ENCODE measurements at places on chromosomes 4 and X.

DNA sequence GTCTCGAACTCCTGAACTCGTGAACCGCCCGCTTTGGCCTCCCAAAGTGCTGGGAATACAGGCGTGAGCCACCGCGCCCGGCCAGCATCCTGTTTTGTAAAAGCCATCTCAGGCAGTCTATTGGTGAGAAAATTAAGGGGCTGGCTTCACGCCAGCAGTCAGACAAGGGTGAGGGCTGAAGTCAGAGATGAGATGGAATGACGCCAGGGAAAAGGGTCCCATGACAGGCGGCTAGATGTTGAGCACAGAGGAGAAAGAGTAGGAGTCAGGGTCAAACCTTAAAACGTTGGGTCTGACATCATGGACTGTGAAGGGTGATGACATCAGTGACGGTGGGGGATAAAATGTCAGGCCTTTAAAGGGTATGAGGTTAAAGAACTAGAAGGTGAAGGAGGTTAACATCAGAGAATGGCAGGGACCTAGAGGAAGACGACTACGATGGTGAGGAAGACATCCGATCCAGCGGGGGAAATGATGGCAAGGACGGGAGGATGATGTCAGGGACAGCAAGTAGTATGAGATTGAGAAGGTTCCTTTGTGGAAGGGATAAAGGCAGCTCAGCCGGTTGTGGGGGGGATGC, 504 bp upstream of the RBM3 start:
- no peak for DNase-seq

- DNase-seq: no peak
Measured at GRCh38 chr4:48334900-48335384, 6.4 kb upstream of the SLAIN2 start.

DNA sequence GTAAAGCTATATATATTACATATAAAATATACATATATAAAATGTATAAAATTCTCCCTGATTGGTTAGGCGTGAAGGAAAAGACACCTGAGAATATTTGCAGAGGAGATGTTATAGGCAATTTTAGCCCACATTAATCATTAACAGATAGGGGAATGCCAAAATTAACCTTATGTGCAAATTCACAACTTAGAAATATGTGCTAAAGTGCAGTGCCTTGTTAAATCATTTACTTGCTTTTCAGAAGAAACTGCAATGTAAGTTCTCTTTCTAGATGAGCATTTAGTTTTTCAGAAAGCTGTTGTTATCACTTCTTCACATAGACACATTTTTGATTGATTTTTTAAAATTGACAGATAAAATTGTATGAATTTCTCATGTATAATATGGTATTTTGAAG, 5.6 kb downstream of the TASL start:
- DNase-seq: no peak

GRCh38 chrX:45137531-45137930, 63.1 kb downstream of the DIPK2B start:
- DNase-seq: no peak

GRCh38 chr4:2963966-2964471, 648 bp downstream of the GRK4 start:
- no peak for DNase-seq

DNA sequence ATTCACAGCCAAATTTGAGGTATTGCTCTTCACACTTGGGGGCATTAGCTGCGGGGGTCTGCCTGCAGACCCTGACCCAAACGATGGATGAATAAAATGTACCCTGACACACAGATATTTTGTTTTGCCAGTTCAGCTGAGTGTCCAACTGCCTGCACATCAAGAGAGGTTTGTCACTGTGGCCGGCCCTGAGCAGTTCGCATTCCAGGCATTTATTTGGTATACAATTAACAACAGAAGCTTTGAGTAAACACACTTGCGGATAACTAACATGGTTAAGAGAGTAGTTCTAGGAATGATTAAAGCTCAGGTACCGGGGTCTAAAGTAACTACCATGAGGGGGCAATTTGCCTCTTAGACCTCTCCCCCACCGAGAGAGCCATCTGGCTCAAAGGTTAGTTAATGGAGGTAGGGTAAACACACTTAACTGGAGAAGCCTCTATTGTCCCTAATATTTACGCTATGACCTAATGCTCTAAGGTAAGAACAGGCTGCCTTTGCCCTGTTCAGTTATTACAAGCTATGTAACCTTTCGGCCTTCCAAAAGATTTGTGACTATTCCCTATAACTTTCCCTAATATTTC, 162.0 kb downstream of the SNCA start:
- DNase-seq: no peak

GRCh38 chr4:116847616-116848015, 237.8 kb downstream of the TRAM1L1 start:
- DNase-seq: no peak
